ENCODE measurements at places on chromosomes 2 and 18.
A peak's percentile ranks its signal among the peaks of the same experiment; 100 is the strongest.

DNA sequence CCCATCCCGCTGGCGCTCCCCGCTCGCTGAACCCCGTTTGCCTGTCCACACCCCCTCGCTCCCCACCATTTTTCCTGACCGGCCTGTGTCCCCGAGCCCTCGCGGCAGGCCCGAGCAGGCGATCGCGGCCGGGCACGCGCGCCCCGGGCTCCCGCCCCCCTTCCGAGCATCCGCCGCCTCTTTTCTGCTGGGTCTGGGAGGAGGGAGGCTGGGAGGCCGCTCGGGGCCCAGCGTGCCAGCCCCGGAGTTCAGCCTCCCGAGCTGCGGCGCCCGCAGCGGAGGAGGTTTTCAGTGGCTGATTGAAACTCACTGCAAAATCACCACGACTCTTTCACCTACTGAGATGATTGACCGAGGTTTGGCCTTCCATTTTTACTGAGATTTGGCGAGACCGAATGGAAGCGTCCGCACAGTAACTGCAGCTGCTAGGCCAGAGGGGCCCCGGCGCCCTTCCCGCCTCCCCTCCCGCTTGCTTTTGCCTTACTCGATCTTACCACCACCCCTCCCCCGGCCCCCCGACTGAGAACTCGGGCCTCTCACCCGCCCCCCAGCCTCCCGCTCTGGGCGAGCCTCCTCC, 4.8 kb downstream of the SOX11 start:
- peak; percentile 61 for DNase-seq

- peak; percentile 26 for DNase-seq
These were observed 11.0 kb upstream of the DCDC2C start for GRCh38 chr2:3692375-3692774.

DNA sequence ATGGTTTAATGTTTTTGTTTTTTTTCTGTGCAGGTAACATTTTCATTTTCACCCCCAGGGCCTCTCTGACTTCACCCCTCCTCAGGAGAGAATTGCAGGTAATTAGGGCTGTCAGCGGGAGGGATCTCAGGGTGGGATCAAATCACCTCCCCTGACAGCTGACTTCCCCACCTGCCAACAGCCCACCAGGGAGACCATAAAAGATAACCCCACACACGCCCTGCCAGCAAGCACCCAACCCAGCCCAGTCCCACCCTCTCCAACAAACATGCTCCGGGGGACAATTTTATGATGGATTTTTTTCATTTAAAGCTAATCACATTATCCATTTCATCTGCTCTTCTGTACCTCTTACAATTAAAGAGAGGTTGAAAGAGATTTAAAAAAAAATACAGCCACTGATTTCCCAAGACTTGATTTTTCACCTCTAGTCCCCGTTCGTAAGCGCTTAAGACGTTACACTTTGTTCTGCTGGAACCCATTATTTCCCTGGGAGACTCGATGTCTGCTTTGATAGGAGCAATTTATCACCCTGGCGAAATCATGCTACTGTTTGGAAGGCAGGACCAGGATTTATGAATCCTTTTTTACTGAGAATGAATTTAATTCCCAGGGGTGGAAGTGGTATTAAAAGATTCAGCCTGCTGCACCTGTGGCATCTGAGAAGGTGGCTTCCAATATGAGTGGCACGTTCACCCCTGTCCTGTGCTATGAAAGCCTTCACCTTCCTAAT, 232.9 kb upstream of the ID2 start:
- DNase-seq, result no peak

GRCh38 chr2:183375821-183376220, 251.6 kb downstream of the NUP35 start:
- no peak for DNase-seq

GRCh38 chr2:168939918-168940317, 38.8 kb downstream of the G6PC2 start:
- no peak for DNase-seq

DNA sequence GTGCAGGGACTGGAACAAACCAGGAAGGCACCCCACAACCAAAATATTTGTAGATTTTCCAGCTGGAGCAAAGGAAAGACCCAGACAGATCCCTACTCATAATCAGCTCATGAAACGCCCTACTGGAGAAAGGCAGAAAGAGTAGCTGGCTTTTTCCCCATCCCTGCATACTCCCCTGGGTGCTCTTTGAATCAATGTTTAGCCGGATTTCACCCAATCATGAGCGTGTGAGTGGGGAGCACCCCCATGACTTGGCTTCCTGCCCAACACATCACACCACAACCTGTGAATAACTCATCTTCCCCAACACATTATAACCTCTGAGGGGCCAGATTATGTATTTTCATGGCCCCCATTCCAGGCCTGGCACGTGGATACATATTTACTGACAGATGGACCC, 35.1 kb upstream of the SLC14A1 start:
- no peak for DNase-seq

DNA sequence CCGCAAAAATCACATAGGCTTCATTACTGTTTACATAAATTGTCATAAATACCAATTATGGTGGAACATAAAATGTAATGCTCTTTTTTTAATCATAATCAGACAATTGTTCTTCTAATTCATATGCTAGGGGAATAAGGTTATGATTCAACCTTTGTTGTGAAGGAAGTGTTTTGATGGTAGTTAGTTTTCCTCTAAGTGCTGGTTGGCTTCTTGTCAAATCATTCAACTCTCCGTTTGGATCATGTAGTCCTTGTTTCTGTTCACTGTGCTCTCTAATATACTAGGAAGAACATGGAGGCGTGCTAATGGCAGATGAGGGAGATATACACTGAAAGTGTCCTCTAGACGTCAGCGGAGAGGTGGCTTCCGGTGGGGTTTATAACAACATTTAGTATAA, 1938.0 kb upstream of the PIK3C3 start:
- DNase-seq, result no peak

GRCh38 chr2:240532031-240532775, 25.6 kb downstream of the ANKMY1 start:
- no peak for DNase-seq

DNA sequence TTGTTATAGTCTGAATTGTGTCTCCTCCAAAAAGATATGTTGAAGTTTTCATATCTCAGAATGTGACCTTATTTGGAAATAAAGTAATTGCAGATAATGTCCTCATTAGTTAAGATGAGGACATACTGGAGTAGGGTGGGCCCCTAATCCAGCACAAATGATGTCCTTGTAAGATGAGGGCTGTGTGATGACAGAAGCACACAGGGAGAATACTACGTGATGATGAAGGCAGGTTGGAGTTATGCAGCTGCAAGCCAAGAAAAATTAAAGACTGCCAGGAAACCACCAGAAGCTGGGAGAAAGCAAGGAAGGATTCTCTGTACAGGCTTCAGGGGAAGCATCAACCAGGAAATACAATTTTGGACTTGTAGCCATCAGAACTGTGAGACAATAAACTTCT, 58.3 kb upstream of the PNPT1 start:
- DNase-seq, result no peak

GRCh38 chr2:202034249-202035088, 814 bp downstream of the FZD7 start:
- peak; percentile 25 for DNase-seq

DNA sequence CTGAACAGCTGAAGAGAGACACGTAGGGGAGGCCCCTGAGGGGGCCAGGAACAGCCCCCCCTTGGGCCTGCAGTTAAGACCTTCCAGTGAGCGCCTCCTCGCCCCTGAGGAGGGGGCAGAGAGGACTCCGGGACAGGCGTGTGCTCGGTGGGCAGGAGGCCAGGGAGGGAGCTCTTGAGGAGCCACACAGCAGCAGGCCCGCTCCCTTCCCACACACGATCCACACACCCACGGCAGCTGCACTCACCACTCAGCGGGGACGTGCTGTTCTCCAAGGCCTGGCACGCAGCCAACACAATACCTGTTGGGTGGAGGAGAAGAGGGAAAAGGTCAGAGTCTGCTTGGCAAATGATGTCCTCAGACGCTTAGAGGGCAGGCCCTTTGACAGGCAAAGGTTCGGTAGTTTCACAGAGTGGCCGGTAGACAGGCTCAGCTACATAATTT, 39.0 kb downstream of the TGFA start:
- DNase-seq, result no peak

DNA sequence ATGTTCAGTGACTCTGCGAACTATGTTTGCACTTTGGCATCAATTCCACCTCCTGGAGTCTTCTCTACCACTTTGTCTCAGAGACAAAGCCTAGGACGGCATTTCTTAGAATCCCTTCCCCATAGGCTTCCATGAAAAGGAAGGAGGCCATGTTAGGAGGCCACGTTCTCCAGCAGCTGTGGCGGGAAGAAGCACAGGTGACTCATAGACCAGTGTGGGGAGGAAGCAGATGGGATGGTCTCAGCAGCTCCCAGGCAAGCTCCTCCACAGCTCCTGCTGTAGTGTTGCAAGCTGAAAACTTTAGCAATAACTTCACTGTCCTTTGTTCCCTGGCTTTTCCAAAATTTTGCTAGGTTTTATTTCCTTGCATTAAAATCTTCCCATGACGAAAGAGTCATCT, 781.3 kb upstream of the ID2 start:
- DNase-seq, result peak; percentile 14

DNA sequence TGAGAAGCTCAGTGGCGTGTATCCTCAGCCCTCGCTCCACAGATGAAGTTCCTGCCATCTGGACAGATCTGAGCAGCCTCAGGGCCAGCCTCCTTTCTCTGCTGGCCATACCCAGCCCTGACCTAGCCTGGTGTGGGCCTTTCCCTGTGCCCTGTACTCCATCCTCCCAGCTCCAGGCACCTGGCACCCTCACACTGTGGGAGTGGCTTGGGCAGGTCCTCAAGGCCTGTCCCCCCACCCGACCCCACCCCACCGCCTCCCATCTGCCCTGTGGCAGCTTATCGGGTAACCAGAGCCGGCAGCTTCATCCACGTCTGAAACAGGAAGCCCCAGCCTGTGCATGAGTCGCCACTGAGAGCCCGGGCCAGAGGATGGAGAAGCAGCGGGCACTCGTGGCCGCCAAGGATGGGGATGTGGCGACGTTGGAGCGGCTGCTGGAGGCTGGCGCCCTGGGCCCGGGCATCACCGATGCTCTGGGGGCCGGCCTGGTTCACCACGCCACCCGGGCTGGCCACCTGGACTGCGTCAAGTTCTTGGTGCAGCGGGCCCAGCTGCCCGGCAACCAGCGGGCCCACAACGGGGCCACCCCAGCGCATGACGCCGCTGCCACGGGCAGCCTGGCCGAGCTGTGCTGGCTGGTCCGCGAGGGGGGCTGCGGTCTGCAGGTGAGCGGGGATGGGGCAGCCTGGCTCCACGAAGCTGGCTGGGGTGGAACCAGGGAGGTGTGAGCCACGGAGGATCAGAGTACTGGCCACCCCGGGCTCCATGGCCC, at the start of gene ESPNL:
Gene ESPNL (plus strand): TSS at position 292 of the 772 bp plus-strand sequence. CDS start 80 bp downstream, at position 372.
- DNase-seq, result no peak

DNA sequence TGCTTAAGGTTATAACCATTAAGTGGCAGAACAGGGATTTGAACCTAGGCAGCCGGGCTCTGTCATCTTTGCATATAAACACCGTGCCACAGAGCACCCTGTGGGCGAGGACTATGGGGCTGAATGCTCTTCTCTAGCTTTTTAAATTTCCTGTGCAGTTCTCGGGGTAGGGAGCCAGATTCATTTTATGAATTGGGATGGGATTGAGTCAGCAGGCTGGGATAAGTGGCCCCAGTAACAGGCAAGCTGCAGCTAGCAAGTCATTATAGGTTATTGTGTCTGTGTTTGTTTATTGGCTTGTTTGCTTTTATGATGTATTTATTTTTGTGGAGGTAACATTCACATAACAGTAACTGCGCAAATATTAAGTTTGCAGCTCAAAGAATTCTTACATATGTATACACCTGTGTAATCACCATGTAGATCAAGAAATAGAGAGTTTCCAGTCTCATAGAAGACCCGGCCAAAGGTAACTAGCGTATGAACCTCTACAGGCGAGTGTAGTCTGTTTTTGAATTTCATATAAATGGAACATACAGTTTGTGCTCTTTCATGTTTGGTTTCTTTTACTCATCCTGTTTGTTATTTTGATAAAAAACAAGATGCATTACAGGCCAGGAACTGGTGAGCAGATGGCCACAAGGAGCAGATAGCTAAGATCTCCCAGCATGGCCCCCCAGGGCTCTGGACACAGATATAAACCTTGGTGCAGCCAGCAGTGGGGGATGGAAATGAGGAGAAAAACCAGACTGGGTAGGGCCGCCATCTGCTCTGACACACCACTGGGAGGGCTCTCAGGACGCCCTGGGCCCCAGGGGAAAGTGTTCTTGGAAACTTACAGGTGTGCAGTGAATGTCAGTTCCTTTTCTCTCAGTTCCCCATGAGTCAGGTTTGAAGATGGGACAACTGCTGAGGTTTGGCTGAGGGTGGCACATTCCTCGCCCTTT, 49.2 kb upstream of the GPR155 start:
- no peak for DNase-seq

GRCh38 chr2:240917009-240917683, 11.0 kb downstream of the CROCC2 start:
- DNase-seq, result no peak

DNA sequence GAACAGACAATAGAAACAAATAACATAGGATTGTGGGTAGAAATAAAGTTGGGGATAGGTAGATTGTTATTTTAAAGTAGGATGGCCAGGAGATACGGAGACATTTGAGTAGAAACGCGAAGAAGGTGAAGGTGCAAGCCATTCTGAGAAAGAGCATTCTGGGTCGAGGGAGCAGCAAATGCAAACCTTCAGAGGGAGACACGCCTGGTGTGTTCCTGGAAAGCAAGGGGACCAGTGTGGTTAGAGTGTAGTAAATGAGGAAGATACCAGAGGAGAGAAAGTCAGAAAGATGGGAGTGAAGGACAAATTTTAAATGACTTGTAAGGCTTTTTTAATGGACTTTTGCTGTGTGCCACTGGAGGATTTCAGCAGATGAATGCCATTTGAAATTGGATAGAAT, 1.7 kb downstream of the CYP20A1 start:
- no peak for DNase-seq
